Activated CD8-positive, alpha-beta memory T cell treated with anti-CD3 and anti-CD28 coated beads, Interleukin-2, amount 50 U/mL, for 48 hours (primary cell): ENCODE measurements at places on chromosomes 13 and 19.

DNA sequence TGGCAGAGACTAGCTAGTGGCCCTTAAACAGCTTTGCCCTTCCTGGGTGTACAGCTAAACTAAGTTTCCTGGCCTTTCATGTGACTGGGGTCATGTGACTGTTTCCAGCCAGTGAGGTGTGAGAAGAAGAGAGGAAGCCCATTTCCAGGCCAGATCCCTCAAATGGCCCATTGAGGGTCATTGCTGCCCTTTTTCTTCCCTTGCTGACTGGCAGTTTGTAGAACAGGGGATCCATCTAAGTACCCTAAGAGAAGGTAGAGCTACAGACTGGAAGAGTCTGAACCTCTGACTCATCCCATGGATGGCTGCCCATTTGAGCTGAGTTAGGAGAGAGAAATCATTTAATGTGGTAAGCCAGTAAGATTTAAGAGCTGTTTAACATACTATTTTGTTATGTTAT is 2.8 kb downstream of the SWSAP1 start:
- DNase-seq: no peak

- DNase-seq: no peak
Observed at GRCh38 chr13:29384466-29384865, 211.0 kb downstream of the SLC7A1 start.

GRCh38 chr19:47493378-47494210 is 9.6 kb upstream of the KPTN start:
- DNase-seq: no peak

DNA sequence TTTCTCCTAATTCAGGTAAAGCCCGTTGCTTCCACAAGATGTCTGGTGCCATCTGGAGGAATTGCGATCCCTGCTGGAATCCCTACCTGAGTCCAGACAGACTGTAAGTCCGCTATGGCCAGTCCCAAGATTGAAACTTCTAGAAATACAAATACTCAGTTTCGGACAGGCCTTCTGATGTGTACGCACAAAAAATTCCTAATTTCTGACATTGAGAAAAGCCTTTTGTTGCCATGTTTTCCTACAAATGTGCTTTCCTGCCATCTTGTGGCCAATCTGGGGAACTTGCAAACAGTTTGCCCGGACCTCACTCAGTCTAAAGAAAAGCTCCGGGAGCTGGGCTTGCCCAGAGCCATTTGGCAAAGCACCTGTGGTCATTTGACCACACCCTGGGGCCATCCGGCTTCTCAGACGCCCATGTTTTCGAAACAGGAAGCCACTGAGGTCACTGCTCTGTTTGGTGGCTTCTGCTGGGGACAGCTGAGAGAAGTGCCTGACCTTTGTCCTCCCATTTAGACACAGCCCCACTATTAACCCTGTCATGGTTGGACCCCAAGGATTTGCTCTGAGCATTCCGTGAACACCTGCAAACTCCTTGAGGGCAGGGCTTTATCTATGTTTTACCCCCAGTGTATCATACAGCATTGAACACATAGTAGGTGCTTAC is 79.4 kb downstream of the SLC15A1 start:
- DNase-seq: peak; percentile 66

DNA sequence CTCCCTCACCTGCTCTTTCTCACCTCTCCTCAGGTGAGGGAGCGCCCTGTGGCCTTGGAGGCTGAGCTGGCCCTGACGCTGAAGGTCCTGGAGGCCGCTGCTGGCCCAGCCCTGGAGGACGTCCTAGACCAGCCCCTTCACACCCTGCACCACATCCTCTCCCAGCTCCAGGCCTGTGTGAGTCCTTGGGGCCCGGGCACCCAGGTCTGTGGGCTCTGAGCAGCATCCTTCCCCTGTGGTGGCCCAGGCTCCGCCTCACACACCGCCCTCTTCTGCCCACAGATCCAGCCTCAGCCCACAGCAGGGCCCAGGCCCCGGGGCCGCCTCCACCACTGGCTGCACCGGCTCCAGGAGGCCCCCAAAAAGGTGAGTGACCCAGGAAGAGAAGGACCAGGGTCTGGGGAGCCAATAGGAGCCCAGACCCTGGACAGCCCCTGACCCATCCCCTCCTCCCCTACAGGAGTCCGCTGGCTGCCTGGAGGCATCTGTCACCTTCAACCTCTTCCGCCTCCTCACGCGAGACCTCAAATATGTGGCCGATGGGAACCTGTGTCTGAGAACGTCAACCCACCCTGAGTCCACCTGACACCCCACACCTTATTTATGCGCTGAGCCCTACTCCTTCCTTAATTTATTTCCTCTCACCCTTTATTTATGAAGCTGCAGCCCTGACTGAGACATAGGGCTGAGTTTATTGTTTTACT is 1.9 kb downstream of the IFNL1 start:
- DNase-seq: peak; percentile 72

DNA sequence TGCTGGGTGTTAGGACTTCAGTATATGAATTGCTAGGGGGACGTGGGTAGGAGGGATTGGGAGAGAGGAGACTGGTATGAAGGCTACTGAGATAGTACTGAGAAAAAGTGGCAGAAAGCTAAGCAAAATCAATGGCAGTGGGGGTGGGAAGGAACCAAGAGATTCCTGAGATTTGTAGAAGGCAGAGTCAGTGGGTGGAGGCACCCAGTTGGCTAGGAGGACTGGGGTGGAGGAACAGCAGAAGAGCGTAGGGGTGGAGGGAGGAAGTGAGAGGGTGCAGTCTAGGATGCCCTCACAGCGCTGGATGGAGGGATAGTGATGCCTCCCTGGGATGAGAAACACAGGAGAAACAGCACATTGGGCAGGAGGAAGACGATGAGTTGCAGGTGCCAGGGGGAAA is 5.6 kb upstream of the MEDAG start:
- DNase-seq: no peak

DNA sequence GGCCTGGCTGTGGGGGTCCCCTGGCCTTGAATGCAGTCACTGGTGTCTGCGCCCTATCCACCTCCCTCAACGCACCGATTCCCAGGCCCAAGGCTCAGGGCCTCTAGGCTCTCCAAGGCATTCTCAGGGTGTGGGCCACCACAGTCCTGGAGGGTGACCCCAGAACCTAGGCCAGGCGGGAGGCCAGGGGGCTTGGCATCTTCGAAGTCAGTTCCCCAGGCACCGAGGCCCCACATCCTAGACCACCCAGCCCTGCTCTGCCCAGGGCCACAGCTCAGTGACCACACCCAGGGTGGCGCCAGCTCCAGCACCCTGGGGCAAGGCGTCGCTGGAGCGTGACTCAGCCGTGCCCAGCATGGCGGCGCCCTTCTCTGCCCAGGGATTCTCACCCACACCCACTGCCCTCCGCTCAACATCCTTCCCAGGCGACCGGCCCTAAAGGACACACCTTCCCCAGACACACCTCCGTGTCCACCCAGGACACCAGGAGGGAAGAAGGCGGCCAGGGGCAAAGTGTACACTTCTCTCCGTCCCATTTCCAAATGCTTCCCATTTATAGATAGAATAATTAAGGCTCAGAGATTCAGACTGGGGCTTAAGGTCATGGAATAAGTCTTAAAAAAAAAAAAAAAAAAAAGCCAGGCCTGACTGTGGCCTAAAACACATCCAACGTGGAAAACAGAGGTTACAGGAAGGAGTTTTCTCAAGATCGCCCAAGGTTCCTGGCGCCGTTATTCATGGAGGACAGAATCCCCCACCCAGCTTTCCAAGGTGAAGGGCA is 36.4 kb upstream of the NANOS3 start:
- DNase-seq: peak; percentile 76

DNA sequence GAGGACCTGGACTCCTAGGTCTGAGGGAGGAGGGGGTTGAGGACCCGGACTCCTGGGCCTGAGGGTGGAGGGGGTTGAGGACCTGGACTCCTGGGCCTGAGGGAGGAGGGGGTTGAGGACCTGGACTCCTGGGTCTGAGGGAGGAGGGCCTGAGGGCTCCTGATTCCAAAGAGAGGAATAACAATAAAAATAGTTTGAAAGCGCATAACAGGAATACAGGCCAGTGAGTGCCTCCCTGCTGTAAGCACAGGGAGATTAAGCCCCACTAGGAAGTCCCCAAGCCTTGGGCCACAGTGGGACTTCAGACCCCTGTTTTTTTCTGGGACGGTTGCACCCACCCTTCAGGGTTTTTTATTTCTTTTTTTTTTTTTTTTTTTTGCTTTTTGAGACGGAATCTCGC is 1.2 kb upstream of the SBK2 start:
- no peak for DNase-seq

DNA sequence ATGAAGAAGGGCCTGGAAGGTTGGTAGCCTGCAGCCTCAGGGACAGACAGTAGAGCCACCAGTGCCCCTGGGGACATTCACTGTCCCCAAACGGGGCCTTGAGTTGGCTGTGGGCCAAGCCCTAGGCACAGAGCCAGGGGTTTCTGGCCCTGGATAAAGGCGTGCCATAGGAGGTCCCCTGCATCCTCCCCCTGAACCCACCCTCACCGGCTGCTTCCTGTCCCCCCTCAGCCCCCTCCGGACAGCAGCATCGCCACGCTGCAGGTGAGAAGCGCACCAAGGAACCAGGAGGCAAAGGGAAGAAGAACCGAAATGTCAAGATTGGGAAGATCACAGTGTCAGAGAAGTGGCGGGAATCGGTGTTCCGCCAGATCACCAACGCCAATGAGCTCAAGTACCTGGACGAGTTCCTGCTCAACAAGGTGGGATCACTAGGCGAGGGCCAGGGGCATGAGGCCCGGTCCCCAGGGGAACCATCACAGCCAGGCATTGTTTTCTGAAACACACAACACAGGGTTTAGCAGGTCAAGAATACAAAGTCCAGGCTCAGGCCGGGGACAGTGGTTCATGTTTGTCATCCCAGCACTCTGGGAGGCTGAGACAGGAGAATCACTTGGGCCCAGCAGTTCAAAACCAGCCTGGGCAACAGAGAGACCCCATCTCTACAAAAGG is 14.6 kb upstream of the USE1 start:
- no peak for DNase-seq

GRCh38 chr19:6828698-6829633 is 56.5 kb downstream of the VAV1 start:
- peak; percentile 75 for DNase-seq

GRCh38 chr13:39403106-39403505 is 199.9 kb downstream of the LHFPL6 start:
- DNase-seq: no peak

GRCh38 chr19:47885067-47885463 is 1.1 kb downstream of the SULT2A1 start:
- no peak for DNase-seq

DNA sequence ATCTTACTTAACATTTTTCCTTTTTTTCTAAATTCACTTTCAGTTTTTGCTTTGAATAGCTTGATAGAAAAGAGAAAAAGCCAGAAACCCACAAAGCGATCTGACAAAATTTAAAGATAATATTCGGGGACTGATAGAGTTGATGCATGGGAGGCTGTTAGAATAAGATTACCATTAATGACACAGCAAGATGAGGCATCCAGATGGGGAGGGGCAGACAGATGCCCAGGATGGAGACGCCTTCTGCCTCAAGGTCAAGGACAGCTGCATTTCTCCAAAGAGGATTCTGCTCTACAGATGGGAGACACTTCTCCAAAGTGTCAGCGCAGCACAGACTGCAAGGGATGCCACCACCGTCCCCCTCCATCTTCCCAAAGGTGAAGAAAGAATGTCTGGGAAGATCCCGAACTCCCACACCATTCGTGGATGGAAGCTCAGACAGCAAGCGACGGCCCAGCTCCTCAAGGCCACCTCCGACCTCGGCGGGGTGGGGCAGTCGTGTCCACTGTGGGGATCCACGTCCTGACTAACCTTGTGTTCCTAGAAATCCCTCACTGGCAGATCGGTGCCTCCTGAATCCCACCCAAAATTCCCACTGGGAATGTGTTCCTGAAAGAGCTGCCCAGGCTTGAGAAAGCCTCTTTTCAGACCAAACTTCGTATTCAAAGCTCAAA is 32.9 kb downstream of the NAXD start:
- DNase-seq: no peak

DNA sequence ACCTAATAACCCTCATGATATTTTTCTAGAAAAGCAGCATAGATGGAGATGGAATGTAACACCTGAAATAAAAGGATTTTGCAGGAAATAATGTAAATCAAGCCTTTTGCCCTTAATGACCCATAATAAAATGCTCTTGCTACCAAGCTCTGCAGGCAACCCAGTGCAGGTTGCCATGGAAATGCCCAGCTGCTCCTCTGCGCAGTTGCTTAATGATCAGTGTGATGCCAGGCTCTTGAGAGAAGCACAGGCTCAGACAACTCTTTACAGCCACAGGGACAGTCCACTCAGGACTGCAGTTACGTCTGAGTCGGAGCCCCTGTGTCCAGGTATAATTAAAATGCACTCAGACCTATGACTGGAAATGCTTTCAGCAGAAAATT is 165.5 kb downstream of the LACC1 start:
- DNase-seq: no peak

DNA sequence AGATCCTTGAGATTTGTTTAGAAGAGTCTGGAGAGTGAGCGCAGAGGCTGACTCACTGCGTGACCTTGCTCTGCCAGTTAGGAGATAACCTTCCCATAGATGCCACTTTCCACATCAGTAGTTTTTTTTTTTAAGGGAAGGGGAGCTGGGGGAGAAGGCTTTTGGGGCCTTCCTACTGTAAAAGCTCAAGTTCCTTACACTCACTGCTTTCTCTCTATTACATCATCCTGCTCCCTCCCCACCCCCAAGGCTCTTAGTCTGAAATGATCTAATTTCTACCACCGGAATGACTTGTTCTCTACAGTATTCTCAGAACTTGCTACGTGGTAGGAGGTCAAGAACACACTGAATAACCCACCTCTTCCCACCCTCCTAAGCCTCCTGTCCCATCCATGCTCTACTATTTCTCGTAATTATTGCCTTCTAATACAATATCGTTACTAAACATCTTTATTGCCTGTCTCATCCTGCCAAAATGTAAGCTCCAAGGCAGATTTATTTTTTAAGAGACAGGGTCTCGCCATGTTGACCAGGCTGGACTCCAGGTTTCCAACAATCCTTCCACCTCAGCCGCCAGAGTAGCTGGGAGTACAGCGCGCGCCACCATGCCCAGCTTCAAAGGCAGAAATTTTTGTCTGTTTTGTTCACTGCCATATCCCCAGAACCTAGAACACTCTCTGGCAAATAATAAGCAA is 1.2 kb downstream of the LONP1 start:
- peak; percentile 60 for DNase-seq
